ENCODE measurements at places on chromosomes 4 and X.

DNA sequence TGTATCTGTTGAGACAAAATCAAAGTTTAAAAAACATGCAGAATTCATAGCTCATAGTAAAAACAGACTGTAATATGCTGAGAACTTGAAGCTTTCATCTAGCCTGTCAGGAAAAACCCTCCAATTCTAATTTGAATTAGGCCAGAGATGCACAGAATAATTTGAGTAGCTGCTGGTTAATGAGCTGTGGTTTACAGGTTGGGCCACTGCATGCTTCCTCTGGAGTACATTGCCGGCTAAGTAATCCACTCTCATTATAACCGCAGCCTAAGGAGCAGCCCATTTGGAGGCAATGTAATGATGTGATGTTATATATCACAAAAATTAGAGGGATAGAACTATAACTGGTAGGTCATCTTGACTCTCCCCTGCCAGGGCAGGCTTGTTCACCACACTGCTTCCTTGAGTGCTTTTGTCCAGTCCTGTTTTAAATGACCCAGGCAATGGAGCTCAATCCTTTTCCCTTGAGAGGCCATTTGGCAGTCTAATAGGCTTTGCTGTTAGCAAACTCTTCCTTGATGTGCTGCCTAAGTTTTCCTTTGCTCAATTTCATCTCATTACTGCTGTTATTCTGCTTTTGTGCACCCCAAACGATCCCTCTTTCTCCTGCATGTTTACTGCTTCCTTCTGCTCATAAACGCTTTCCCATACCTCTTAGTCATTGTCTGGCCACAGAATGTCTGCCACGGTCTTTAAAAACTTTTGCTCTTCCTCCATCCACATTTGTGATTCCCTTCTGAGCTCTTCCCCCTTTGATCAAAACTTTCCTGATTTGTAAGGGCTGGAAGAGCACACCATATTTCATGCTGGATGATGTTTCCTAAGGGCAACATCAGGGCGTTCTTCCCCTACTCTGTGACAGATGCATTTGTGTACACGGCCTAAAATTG, 230.9 kb downstream of the C4orf33 start:
- no peak for DNase-seq

GRCh38 chr4:107376293-107376692, 340.2 kb upstream of the DKK2 start:
- DNase-seq, result no peak

- DNase-seq, result no peak
Measured at GRCh38 chrX:110748256-110748806, 47.3 kb downstream of the CHRDL1 start.

DNA sequence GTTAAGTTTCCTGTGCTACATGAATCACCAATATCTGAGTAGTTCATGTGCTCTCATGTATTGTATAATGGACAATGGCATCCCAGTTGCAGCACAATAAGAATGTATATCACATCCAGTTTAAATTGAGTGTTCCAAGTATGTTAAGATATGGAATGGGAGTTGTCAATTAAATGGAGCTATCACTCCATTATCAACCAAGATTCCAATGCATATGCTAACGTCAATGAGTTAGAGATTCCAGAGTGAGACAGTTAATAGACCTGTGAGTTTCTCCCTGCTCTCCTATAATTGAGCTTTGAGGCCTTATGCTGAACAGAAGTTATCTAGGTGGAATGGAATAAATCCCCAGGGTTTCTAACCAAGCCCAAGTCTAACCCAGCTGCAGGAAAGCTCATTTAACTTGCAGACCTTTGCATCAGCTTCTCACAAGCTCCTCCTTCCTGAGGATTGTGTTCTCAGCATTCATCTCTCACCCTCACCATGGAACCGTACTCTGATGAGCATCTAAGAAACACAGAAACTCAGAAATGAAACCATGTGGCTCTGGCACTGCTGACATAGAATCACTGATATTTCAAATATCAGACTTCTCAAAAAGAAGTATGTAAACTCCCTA, 84.8 kb downstream of the TIGD2 start:
- DNase-seq, result no peak

DNA sequence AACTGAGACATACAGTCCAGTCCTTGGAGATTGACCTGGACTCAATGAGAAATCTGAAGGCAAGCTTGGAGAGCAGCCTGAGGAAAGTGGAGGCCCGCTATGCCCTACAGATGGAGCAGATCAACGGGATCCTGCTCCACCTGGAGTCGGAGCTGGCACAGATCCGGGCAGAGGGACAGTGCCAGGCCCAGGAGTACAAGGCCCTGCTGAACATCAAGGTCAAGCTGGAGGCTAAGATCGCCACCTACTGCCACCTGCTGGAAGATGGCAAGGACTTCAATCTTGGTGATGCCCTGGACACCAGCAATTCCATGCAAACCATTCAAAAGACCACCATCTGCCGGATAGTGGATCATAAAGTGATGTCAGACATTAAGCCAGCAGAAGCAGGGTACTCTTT, 20.4 kb upstream of the FRMPD3 start:
- DNase-seq, result no peak

GRCh38 chr4:168274871-168275270, 43.7 kb downstream of the DDX60 start:
- DNase-seq, result no peak

DNA sequence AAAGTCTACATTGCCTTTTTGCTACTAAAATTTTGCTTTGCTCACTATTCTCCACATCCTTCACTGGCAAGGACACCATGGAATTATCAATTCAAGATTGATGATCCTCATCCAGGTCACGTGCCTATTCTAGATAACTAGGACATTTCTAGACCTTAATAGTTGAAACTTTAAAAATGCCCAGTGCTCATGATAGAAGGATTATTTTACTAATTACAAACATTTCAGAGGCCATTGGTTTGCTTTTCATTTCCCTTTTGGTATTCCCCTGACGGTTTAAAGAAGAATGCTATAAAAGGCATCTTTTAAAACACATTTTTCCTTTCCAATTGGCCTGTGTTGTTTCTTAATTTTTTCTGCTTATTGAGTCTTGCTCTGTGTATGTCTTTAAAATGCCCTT, 249.4 kb downstream of the NDST4 start:
- no peak for DNase-seq

DNA sequence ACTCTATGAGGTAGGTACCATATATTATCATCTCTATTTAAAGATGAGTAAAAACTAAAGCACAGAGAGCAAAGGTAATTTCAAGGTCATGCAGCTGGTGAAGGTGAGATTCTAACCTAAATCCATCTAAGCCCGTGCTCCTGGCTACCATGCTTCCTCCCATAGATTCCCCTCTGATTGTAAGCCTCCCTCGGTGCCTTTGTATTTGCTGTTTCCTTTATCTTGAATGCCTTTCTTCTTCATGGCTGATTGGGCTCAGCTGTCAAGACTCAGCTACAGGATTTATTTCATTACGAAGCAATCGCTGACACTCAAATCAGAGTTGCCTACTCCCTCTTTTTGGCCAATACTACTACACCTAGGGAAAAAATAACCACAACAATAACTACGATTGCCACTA, 217.1 kb downstream of the ARAP2 start:
- no peak for DNase-seq

GRCh38 chr4:184386271-184386781, 88.0 kb downstream of the IRF2 start:
- DNase-seq, result no peak

DNA sequence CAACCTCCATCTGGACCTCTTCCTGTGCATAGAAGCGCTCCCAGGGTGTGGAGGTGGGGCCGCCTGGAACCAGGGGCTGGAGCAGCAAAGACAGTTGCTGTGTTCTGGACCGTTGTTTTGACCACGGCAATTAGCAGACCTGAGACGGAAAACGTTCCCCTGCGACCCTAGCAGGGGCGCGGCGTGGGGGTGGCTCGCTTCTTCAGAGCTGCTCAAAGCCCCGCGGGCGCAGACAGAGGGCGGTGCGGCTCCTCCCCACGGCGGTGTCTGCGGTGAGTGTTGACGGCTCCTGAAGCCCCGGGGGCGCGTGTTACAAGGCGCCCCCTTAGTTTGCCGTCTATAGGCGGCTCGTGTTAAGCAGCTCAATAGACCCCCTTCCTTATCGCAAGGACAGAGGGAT, 79.2 kb downstream of the TRIML1 start:
- no peak for DNase-seq

GRCh38 chr4:176090115-176090514, 24.5 kb downstream of the WDR17 start:
- DNase-seq, result no peak

GRCh38 chrX:53654376-53654775, 32.1 kb downstream of the HUWE1 start:
- no peak for DNase-seq
